ENCODE measurements at places on chromosomes 16 and 17.

- no peak for DNase-seq
These were observed 2.2 kb downstream of the ALDOC start for GRCh38 chr17:28574526-28574925.

- no peak for DNase-seq
These were observed 48.2 kb upstream of the MGAT5B start for GRCh38 chr17:76820039-76820438.

DNA sequence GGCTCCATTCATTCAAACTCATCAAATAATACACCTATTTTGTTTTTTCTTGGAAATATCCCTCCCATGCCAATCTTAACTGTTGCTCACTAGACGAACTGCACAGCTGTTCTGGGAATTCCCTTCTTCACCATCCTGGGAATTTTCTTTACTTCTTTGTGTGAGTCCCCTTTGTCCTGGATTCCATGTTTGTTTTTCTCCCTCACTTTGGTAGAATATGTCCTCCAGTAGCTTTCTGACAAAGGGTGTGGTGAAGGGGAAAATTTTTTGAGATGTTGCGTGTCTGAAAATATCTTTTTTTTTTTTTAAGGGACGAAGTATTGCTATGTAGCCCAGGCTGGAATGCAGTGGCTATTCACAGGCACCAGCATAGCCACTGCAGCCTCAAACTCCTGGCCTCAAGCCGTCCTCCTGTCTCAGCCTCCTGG lies 17.2 kb upstream of the UTP6 start:
- no peak for DNase-seq

- DNase-seq = no peak
These were observed 13.0 kb downstream of the PITPNC1 start for GRCh38 chr17:67390006-67390645.

DNA sequence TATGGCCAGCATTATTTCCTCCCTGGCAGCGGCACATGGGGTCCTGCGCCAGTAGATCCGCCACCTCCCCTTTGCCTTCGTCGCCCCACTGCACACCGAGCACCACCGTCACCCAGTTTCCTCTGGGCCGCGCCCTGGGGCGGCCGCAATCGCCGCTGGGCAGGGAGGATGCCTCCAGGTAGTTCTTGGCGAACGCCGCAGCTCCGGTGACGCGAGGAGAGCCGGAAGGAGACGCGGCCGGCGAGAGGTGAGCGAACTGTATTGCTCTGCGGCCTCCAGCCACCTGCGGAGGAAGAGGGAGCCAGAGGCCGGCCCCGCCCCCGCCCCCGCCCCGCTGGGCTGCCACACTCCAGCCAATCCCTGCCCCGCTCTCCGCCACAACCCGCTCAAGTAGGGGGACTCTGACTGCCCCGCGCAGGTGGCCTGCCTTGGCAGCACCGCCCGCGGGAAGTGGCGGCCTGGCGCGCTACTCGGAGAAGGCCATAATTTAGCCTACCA lies 11.8 kb upstream of the SLFN13 start:
- peak; percentile 54 for DNase-seq

DNA sequence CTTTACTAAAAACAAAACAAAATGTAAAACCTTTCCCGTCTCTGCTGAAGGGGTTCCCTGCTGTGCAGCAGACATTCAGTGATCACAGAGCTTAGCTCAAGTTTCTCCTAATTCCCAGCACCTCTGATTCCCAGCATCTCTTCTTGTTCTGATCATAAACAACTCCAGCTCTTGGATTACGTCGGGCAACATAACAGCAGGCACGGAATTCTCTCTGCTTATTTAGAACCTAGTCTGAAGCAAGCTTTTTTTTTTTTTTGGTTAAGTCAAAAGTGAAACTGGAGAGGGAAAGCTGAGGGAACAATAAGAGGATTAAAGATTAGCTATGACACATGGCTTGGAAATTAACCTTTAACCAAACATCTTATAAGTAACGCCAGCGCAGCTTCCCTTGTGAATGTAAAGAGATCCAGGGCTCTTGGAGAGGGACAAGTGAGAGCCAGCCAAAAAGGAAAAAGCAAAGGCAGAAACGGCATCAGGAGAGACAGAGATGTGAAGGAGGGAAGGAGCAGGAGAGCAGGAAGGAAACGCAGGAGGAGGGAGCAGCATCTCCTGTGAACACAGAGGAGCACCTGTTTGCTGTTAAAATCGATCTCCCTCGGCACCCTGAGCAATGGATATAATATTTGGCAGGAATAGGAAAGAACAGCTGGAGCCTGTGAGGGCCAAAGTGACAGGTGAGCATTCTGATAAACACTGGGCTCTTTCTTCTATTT lies at the start of gene BCO1:
TSS of gene BCO1 (plus strand) at position 394 of the 716 bp plus-strand sequence. CDS start at position 614, 220 bp downstream.
- DNase-seq = no peak

- DNase-seq = no peak
These were observed 5.8 kb upstream of the ZDHHC7 start for GRCh38 chr16:85017151-85017550.

DNA sequence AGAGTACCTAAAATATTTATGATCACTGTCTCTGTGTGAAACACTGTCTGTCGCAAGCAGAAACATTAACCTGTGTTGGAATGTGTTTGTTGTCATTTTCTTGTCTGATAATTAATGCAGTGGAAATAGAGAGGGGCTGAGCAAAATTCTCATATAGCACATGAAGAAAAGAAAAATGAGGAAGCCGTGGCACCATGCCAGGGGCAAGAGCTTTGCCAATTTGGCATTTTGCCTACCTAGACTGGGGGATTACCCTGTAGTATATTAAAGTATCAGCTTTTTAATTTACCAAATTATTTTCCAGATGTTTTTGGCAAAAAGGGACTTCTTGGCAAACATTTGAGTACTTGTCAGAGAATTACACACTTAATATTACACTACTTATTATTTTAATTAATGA lies 1326.6 kb upstream of the GOT2 start:
- DNase-seq = no peak

DNA sequence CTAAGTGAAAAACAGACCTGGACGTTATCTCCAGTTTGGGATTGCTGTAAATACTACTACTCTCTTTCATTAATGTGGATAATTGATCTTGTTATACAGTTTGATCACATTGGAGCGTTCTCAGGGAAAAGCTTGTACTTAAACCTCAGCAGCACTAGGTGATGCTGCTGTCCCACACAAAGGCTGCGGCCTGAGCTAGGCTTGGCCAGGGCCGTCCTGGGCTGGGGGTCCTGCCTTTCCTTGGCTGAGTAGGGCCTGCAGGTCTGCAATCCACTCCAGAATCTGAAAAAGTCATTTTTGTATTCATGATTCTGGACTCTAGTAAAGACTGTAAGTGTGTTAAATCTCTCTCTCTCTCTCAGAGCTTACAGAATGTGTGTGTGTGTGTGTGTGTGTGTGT lies 23.7 kb upstream of the PMFBP1 start:
- DNase-seq = no peak

DNA sequence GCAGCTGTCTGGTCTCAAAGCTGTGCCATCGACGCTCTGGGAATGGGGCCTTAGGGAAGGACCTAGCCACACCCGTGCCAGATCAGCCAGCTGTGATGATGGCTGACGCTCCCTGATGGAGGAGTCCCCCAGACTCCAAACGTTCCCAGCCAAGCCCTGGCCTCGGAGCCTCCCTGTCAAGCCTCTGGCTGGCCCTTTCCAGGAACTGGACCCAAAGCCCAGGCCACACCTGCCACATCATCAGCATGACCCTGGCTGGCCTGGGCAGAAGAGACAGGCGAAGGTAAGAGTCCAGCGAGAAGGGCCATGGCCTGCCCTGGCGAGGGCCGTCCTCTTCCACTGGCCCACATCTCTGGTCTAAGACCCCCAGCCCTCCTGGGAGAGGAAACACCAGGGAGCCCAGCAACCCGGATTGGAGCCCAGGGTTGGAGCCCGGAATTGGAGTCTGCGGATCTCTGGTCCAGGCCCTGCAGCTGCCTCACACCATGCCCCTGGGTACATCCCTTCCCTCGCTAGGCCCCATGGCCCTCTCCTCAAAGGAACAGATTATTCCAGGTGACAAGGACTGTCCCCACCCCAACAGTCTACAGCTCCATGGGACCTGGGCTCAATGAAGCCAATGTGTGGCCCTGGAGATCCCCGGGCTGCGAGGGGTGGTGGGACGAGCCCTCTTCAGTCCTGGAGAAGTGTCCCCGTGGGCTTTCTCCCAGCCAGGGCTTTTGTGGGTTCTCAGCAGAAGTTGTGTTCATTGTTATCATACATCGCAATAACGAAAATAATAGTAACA lies 105.1 kb upstream of the TNRC6C start:
- DNase-seq = no peak

DNA sequence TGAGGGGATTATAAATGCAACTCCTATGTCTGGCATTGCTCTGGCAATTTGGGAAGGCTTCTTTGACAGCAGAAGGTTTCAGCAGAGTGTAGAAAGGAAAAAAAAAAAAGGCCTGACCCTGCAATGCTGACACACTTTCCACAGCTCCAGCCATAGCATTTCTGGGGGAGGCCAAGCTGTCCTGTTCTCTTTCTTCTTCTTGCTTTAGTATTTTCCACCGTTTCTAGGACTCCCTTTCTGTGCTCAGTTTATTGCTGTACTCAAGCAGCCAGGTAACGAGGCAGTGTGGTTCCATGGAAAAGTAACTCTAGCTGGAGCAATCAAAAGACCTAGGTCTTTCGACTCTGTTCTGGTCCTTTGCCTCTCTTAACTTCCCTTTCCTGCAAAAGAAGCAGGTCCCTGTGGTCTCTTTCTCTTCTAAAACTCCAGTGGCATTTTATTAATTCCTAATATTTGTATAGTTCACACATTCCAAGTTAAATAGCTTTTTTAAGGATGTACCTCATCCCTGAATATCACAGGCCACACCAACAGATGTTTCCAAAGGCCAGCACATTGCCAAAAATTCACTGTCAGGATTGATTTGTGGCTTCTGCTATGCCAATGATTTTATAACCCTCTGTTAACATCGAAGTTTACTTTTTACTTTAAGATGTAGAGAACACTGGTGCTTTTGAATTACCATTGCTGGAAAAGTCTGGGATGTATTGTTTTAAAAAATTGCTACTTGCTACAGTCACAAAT lies 90.3 kb upstream of the BCAR1 start:
- DNase-seq = no peak

- DNase-seq = no peak
These were observed 9.1 kb downstream of the TP53I13 start for GRCh38 chr17:29577385-29578211.

GRCh38 chr17:33560165-33560564 lies 267.1 kb upstream of the ASIC2 start:
- DNase-seq = no peak

DNA sequence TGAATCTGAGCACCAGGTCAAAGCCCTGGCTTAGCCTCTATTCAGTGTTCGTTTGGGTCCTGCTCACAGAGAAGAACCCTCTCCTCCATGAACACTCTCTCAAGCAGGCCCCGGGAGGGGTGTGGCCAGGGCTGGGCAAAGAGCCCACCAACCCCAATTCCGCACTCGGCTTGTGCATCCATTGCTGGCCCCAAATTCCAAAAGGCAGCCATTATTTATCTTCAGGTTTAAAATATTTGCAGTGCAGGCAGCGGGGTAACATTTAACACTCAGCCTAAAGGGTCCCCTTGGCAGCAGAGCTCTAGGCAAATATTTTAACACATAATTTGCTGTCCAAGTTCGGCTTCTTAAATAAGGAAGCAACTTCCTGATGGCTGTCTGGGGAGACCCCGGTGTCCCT lies 115.7 kb downstream of the ZNF423 start:
- no peak for DNase-seq

DNA sequence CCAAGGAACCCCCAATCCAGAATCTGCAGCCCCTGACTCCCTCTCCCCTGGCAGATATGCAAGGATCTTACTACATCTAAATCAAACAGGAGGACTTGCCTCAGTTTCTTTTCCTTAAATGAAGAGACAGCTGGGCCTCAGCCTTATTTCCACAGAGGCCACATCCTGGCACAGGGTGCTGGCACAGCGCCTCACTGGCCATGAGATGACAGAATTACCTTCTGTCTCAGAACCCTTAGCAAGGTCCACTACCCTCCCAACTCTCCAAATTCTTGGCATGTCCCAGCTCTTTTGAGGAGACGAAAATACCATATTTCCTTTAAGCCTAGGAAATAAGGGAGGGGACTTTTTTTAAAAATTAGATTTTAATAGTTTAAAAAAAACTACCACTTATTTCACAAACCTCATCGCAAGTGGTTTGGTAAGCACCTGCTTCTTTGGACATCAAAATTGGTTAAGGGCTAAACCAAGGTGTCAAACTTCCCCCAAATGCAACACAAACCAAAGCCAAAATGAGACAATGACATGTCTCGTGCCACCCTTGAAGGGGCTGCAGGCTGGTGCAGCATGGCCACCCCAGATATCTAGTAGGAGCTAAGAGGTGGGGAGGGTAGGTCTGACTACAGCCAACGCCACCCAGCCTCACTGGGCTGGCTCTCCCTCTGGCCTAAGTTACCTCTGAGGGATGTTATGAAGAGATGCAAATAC lies 25.3 kb downstream of the FAM117A start:
- DNase-seq = no peak

All from iPS DF 19.7 (cell line).